ENCODE measurements at places on chromosomes 2 and 18.
A peak's percentile ranks its signal among the peaks of the same experiment; 100 is the strongest.

GRCh38 chr2:20560011-20560410 is 90.9 kb downstream of the HS1BP3 start:
- no peak for DNase-seq

- DNase-seq: no peak
Observed at GRCh38 chr2:231720292-231720986, 12.1 kb downstream of the PTMA start.

DNA sequence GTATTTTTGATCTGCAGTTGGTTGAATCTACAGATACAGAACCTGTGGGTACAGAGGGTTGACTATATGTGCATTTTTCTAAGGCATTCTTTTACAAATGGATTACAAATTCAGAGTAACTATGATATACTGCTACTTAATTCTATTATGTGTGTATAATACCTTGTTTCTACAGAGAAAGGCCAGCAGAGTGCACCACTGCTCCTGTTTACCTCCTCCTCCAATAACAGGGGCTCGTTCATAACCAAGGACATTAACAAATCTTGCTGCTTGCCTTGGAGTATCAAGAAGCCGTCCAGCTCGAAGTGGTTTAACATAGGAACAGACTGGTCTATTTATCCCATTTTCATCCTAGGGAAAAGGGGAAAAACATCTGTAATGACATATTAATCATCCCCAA is 16.4 kb downstream of the CEP76 start:
- DNase-seq: peak; percentile 45

GRCh38 chr2:177691177-177691576 is 298.6 kb downstream of the AGPS start:
- DNase-seq: no peak

GRCh38 chr18:42053188-42053781 is 98.3 kb downstream of the PIK3C3 start:
- DNase-seq: peak; percentile 72

DNA sequence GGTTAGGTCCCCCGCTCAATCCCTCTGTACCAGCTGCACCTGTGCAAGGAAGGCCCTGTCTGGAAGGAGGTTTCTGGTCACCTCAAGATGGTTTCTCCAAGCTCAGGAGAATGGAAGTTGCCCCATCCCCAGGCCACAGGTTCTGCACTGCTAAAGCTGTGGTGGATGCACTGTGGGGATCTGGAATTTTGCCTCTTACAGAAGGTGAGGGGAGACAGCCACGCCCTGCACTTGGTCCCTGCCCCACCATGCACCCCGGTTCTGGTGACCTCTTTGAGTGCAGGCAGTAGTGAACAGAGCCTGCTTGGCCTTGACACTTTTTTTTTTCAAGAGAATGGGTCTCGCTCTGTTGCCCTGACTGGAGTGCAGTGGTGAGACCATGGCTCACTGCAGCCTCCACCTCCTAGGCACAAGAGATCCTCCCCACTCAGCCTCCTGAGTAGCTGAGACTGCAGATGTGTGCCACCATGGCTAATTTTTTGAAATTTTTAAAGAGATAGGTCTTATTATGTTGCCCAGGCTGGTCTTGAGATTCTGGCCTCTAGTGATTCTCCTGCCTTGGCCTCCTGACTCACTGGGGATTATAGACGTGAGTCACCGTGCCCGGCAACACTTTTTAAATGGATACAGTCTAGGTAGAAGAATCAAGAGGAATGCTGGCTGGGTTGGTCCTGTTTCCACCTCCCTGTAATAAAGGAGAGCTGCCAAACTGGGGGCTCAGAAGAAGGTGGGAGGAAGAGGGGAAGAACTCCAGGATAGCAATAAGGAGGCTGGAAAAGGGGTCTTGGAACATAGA is 5.8 kb upstream of the NT5DC4 start:
- peak; percentile 72 for DNase-seq

GRCh38 chr2:138132108-138132507 is 167.8 kb downstream of the HNMT start:
- no peak for DNase-seq

GRCh38 chr2:123715467-123715982 is 309.6 kb upstream of the CNTNAP5 start:
- DNase-seq: no peak

- DNase-seq: peak; percentile 63
Observed at GRCh38 chr2:112147382-112148168, 9.4 kb downstream of the FBLN7 start.

- no peak for DNase-seq
Observed at GRCh38 chr18:40367576-40367975, 1587.5 kb upstream of the PIK3C3 start.

DNA sequence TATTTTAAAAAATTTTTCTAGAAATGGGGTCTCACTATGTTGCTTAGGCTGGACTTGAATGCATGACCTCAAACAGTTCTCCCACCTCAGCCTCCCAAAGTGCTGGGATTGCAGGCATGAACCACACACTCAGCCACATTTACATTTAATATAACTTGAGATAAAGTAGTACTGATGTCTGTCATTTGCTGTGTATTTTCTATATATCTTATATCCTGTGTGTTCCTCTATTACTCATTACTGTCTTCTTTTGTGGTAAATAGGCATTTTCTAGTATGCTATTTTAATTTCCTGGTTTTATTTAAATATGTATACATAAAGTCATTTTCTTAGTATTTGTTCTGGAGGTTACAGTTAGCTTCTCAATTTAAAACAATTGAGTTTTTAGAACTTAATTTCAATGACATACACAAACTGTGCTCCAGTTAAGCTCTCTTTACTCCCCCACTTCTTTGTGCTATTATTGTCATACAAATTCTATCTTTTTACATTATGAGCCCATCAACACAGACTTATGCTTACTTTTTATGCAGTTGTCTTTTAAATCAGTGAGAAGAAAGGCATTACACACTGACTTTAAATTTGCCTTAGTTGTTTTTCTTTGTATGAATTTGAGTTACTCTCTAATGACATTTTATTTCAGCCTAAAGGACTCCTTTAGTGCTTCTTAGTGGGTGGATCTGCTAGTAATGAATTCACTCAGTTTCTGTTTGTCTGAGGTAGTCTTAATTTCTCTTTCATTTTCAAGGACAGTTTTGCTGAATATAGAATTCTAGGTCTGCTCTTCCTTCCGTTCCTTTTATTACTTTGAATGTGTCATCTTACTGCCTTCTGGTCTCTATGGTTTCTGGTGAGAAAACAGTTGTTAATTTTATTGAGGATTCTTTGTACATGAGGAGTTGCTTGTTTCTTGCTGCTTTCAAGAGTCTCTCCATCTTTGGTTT is 6.2 kb upstream of the INPP4A start:
- DNase-seq: no peak

GRCh38 chr2:70946832-70947442 is 11.2 kb downstream of the ATP6V1B1 start:
- DNase-seq: peak; percentile 61

DNA sequence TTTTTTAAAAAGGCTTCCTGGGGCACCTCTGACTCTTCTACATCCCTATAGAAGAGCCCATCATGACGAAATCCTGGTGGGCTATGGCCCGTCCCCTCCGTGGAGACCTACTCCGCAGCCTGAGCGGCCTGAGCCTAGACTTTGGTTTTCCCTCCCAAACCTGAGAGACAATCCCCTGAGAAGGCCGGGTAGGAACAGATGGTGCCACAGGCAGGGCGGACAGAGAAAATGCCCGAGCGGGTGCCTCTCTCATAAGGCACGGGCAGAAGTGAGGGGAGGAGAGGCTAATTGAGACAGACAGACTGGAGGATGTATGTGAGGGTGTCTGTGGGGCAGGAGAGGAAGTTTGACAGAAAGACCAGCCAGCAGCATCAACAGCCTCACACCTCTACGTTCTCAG is 20.2 kb upstream of the SFXN5 start:
- no peak for DNase-seq

- DNase-seq: no peak
Observed at GRCh38 chr2:66507673-66508201, 72.8 kb downstream of the MEIS1 start.

DNA sequence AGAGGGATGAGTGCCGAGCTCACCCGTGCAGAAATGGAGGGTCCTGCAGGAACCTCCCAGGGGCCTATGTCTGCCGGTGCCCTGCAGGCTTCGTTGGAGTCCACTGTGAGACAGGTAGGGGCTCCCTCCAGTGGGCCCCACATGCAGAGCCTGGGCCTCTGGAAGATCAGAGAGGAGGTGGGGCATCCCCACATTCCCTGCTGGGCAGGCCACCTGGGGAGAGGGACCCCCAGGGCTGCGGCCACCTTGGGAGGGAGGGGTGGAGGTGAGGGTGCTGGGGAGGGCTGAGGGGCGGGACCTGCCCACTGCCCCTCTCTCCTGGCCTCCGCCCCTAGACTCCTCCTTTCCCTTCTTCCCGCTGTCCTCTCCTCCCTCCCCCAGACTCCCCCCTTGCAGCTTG is 38.5 kb downstream of the MTERF4 start:
- no peak for DNase-seq

DNA sequence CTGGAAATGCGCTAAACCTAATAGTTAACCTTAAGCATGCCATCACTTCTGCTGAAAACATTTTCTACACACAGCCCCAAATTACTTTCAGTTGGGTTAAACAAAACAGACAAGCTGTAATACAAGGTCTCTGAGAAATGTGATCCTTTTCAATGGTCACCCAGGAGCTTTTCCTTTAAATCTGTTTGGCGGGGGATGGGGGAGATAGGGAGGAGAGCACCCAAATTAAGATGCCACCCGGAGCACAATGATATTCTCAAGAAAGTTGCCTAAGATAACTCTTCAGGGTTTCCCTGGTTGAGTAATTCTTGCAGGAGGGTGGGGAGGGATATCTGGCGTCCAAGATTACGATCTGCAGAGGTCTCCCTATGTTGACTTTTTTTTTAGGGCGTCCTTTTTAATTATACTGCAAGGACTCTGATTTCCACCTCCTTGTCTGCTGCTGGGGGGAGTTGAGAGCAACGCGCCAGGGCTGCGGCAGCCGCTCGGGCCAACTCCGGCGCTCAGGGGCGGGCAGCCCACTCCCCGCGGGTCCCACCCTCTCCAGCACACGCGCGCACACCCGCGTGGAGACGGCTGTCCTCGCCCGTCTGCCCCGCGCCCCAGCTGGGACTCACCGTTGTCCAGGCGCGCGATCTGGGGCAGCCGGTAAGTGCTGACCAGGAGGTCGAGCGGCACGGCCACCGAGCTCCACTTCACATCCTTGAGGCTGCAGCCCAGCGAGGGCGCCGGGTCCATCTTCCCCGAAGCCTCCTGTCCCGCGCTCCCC is 807 bp downstream of the GAREM1 start:
- DNase-seq: peak; percentile 42

GRCh38 chr18:75226956-75227316 is 16.3 kb downstream of the TSHZ1 start:
- no peak for DNase-seq

- peak; percentile 18 for DNase-seq
Observed at GRCh38 chr2:113986762-113987290, 96.9 kb downstream of the ACTR3 start.

- no peak for DNase-seq
Observed at GRCh38 chr18:45900623-45901022, 66.5 kb downstream of the EPG5 start.

DNA sequence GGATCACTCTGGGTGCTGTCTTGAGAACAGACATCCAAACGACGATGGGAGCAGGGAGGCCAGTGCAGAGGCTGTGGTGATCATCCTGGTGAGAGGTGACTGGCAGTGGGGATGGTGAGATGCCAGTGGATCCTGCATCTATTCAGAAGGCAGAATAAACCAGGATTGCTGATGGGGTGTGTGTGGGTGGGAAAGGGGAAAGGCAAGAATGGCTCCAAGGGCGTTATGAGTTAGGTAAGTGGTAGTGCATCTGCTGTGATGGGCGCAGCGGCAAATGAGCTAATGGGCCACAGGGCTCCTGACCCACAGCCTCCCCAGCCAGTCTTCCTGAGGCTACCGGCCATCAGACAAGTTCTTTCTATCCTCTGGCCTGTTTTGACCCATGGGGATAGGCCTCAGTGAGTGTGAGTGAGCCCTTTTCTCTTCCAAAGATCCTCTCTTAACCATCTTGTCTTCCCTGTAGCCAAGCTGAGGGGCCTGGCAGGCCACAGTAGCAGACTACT is 29.6 kb downstream of the SERTAD2 start:
- no peak for DNase-seq

- no peak for DNase-seq
Observed at GRCh38 chr2:190465060-190465459, 56.9 kb downstream of the MFSD6 start.

- DNase-seq: no peak
Observed at GRCh38 chr2:23453836-23454460, 69.0 kb downstream of the KLHL29 start.

- no peak for DNase-seq
Observed at GRCh38 chr2:120439637-120440384, 93.9 kb downstream of the INHBB start.

GRCh38 chr18:59072727-59073421 is 66.8 kb upstream of the SEC11C start:
- no peak for DNase-seq

- DNase-seq: no peak
Observed at GRCh38 chr2:43054367-43054766, 172.0 kb downstream of the ZFP36L2 start.

- no peak for DNase-seq
Observed at GRCh38 chr18:76844742-76845477, 22.6 kb downstream of the ZNF236 start.

DNA sequence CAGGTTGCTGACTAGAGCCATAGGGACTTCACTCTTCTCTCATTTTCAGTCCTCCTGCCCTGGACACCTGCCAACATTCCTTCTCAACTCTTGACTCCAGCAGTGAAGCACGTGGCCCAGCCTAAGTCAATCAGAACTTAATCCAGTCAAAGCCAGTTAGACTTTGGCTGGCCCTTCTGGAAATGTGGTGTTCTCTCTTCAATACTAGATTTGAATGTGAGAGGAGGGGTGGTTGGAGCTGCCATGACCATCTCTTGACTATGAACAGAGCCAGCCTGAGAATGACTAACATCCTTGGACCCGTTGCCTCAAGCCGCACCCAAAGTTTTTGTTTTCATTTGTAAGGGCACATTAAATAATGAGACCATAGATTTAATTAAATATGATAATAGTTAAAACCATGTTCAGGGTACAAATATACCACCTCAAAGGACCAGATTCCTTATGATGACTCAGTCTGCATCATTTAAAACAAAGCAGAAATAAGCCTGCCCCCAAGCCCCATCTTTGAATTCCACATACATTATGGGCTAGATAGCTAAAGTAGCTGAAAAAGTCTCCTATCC is 49.7 kb upstream of the RASGRP3 start:
- DNase-seq: peak; percentile 95

Measured in fibroblast of mammary gland (primary cell).